Chondrocyte (in vitro differentiated cells): ENCODE measurements at places on chromosomes 5 and 9.

GRCh38 chr5:14332746-14333145, 189.6 kb downstream of the TRIO start:
- DNase-seq: no peak

GRCh38 chr9:19424176-19424779, 15.5 kb downstream of the ACER2 start:
- DNase-seq: no peak

DNA sequence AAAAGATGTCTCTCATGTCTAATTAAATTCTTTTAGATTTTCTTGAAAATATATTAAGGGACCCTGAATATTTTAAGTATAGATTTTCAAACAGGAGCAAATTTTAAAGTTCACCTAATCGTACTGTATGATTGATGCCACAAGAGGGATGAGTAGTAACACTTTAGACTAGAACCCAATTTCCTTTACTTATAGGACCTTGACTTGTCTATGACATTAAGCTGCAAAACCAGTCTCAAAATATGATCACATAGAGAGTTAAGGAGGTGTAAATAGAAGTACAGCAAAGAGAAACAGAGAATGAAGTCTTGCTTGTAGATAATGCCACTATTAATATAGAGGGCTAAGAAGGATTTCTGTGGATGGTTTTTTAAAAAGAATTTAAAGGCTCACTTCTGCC, 312.9 kb upstream of the PRR16 start:
- DNase-seq: no peak

- no peak for DNase-seq
Observed at GRCh38 chr5:72107901-72108201, 576 bp downstream of the MAP1B start.

DNA sequence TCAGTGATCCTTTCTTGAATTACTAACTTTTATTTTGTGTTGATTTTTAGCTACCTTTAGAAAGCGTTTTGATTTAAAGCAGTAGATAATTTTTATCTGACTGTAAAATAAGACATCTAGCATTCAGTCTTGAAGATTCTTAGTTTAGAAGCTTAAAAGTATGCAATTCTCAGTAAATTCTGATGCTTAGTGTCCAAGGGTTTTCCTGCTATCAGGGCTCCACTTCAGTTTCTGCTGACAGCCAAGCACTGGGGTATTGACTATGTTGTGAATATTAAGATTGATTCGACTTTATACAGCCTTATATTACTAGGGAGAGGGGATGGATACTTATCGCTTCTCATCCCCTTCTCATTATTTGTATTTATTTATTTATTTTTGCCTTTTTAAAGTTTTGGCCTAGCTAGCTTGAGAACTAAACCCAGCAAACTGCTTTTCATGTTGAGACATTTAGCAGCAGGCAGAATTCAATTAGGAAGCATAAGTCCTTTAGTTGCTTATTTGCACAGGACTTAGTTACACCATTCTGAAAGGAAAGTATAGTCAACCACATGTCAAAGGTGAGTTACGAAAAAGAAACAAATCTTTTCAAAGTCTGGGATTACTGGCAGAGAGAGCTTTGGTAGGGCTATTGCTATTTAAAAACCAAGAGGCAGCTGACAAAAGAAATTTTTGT, 2.9 kb downstream of the PBX3 start:
- no peak for DNase-seq

DNA sequence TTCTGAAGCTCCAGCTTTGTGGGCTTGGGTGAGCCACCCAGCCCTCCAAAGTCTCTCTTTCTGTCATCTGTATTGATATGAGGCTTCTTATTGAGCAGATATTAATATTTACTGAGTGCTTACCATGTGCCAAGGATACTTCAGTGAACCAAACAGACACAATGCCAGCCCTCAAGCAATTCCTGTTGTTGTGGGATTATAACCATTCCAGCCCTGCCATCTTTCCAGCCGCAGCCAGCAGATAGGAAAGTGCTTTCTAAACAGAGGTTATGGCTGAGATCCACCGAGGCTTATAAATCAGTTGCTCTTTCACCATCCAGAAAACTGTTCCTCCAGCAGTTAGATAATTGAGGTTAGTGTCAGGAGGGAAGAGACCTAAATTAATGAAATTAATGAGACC, 137.7 kb upstream of the ALDH1B1 start:
- no peak for DNase-seq

- no peak for DNase-seq
Observed at GRCh38 chr5:158466191-158466590, 607.2 kb upstream of the CLINT1 start.

DNA sequence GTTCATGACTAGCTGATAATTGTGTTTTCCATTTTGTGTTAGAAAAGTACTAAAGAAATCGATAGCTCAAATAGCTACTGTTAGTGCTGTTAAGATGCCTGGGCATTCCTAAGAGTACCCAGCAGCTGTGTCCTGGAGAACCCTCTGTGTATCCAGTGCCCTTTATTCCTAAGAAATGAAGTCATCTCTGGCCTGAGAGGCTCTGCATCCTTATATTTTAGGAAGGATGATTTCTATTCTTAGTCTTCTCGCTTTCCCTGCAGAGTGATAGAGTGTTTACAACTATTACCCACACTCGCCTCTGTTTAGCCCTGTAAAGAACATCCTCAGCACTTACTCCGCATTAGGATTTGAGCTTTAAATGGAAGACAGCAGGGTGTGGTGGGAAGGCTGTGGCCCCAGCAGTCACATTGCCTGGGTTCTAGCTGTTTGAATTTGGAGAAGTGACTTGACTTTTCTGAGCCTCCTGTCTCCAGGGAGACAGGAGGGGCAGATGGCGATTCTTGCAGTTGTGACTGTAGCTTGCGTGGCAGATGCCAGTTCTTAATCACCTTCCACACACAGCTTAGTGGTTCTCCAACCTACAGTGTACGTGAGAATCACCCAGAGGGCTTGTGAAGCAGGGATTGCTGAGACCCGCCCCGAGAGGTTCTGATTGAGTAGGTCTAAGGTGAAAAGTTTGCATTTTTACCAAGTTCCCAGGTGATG, 177.2 kb upstream of the PITX1 start:
- no peak for DNase-seq

DNA sequence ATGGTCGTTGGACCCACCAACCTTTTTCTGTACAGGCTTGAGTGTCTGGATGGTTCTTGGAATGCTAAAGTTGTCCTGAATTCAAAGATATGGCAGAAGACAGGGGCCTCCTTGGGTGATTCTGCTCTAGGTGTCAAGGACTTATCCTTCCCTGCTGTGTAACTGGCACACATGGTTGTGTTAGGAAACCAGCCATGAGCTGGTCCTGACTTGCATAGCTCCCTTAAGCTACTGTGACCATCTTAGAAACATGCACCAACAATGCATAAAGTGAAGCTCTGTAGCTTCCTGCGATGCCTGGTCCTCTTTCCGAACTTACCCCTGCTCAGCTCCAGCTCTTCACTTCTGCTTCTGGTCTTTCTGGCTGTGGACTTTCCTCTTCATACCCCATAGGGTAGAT, 224.6 kb downstream of the TLE4 start:
- DNase-seq: no peak

GRCh38 chr9:68704814-68705530, at the start of gene PIP5K1B:
Gene PIP5K1B (plus strand): TSS chr9:68705240. CDS start chr9:68822615, 117,375 bp downstream.
- peak; percentile 86 for DNase-seq
